ENCODE measurements at places on chromosomes 1 and 21.

- no peak for DNase-seq
Measured at GRCh38 chr1:91724644-91725043, 161.3 kb downstream of the TGFBR3 start.

- DNase-seq, result no peak
Measured at GRCh38 chr1:74426208-74426937, 86.0 kb downstream of the LRRC53 start.

GRCh38 chr1:53581476-53581875 is 122.3 kb downstream of the DMRTB1 start:
- no peak for DNase-seq

GRCh38 chr1:40722622-40723021 is 31.1 kb downstream of the NFYC start:
- no peak for DNase-seq

DNA sequence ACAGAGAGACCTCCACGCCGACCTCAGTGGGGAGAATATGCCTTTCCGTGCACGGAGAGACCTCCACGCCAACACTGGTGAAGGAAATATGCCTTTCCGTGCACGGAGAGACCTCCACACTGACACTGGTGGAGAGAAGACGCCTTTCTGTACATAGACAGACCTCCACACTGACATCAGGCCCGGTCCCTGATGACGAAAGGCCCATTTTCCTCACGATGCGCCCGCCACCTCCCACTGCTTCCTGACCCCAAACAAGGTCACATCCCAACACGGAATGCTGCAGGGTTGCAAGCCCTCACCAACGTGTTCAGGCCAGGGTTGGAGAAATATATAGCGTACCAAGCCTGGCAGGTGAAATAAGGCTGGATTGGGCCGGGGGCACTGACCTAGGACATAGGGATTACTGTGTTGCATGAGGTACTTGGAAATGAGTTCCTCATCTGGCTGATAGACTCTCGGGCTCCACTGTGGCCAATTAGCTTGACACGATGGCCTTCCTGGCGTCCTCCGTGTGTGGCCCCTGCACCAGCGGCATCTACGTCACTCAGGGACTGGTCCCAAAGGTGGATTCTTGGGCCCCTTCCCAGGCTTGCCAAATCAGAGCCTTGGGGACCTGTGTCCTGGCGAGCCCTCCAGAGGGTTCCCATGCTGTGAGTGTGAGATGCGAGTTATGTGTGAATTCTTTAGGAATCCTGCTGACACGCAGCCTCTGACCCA is 16.5 kb upstream of the SUMO3 start:
- no peak for DNase-seq

- DNase-seq, result no peak
Measured at GRCh38 chr1:116424863-116425262, 51.8 kb downstream of the ATP1A1 start.

GRCh38 chr1:115252585-115252984 is 85.5 kb downstream of the NGF start:
- no peak for DNase-seq

DNA sequence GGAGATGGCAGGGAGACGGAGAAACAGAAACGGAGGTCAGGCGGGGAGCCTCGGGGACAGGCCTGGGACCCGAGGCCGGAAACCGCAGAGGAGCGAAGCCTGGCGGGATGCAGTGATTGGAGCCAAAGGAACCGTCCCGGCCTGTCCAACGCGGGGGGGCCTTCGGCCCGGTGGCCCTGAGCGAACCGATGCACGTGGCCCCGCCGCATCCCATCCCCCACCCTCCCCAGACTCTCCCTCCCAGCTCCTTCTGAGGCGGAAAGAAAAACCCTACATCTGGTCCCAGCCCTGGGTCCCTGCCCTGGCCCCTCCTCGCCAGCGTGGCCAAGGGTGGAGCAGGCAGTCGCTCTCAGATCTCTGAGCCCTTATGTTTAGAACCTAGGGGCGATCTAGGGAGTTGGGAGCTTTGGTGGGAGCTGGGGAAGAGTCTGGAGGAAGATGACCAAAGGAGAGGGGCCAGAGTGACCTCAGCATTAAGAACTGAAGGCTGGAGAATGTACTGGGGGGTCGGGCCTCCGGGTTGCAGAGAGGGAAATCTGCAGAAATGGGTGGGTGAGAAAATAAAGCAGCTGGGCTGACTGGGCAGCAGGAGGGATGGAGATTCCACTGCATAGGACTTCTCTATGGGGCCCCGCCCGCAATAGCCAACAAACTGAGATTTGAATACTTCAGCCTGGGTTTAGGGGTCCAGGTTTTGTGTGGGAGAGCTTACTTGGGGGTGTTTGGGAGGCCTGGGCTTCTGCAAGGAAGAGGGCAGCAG is 1.5 kb upstream of the CRABP2 start:
- DNase-seq, result peak; percentile 51

DNA sequence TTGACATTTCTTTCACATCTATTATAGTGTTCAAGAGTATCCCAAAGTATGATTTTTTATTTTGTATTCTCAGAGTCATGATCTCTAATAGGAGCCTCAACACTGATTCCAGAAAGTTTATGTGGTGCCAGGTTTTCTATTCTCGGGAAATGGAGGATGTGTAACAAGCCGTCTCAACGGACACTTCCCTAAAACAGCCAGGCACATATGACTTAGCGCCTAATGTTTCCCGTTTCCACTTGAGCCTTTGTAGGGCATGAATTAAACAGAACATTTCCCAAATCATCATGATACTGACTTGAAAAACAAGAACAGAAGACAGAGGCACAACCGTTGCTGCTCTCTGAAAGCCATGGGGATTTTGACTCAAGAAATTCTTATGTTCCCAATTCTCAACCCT is 8.0 kb downstream of the CYYR1 start:
- no peak for DNase-seq

GRCh38 chr1:2894381-2895041 is 93.0 kb upstream of the TTC34 start:
- DNase-seq, result no peak

- no peak for DNase-seq
Measured at GRCh38 chr21:39150877-39151276, 32.4 kb downstream of the PSMG1 start.

DNA sequence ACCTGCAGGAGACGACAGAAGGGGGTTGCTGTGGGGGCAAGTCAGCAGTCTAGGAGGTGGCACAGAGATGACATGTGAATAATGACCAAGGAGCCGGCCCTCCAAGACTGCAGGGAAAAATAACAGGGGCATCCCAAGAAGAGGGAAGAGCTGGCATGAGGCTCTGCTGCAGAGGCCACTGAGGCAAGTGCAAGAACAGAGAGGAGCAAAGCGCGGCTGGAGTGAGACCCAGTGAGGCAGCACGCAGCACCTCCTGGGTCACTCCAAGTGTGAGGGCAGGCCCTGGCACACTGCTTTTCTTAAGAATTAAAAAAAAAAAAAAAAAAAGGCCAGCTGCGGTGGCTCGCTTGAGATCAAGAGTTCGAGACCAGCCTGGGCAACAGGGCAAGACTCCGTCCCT is 80.1 kb downstream of the SLC66A1 start:
- DNase-seq, result no peak

DNA sequence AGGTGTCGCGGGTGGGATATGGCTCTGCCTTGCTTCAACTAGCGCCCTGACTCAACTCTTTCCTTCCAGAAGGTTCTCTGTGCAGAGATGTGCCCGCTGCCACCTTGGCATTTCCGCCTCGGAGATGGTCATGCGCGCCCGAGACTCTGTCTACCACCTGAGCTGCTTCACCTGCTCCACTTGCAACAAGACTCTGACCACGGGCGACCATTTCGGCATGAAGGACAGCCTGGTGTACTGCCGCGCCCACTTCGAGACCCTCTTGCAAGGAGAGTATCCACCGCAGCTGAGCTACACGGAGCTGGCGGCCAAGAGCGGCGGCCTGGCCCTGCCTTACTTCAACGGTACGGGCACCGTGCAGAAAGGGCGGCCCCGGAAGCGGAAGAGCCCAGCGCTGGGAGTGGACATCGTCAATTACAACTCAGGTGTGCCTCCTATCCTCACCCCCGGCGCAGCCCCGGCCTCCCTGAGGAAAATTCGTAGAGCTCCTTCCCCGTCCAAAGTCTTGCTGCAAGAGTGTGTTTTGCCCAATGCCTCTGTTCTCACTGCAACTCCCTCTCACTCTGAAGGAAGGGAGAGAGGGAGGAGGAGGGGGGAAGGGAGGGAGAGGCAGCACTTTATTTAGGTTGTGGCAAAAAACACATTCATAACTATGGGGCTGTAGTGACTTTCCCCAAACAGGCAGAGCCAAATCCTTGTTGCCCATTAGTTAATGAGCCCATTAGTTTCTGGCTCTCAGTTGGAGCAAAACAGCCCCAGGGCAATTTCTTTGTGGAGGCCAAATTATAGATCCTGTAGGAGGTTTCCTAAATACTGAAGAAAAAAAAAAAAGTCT is 4.3 kb downstream of the LHX9 start:
- DNase-seq, result no peak

GRCh38 chr1:24443241-24443656 is 27.6 kb downstream of the NIPAL3 start:
- peak; percentile 9 for DNase-seq

- DNase-seq, result no peak
Measured at GRCh38 chr1:63428815-63429214, 61.4 kb downstream of the ALG6 start.

DNA sequence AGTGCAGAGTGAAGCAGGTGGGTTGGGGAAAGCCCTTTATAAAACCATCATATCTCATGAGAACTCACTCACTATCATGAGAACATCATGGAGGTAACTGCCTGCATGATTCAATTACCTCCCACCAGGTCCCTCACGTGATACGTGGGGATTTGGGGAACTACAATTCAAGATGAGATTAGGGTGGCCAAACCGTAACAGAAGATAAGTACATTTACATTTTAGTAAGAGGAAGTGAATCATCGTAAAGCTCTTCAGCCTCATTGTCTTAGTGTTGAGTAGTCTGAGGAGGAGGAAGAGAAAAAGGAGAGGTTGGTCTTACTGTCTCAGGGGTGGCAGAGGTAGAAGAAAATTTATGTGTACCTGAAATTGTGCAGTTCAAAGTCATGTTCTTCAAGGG is 1053.4 kb upstream of the ADGRL4 start:
- no peak for DNase-seq

DNA sequence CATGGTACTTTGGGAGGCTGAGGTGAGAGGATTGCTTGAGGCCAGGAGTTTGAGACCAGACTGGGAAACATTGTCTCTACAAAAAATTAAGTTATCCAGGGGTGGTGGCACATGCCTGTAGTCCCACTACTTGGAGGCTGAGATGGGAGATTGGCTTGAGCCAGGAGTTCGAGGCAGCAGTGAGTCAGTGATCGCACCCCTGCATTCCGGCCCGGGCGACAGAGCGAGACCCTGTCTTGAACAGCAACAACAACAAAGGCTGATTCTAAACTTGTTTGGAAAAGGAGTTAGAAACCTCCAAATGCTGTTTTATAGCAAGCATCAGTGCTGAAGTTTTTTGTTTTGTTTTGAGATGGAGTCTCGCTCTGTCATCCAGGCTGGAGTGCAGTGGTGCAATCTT is 14.7 kb downstream of the LYPD8 start:
- DNase-seq, result no peak

GRCh38 chr1:168726281-168726680 is 2.7 kb downstream of the DPT start:
- DNase-seq, result no peak

DNA sequence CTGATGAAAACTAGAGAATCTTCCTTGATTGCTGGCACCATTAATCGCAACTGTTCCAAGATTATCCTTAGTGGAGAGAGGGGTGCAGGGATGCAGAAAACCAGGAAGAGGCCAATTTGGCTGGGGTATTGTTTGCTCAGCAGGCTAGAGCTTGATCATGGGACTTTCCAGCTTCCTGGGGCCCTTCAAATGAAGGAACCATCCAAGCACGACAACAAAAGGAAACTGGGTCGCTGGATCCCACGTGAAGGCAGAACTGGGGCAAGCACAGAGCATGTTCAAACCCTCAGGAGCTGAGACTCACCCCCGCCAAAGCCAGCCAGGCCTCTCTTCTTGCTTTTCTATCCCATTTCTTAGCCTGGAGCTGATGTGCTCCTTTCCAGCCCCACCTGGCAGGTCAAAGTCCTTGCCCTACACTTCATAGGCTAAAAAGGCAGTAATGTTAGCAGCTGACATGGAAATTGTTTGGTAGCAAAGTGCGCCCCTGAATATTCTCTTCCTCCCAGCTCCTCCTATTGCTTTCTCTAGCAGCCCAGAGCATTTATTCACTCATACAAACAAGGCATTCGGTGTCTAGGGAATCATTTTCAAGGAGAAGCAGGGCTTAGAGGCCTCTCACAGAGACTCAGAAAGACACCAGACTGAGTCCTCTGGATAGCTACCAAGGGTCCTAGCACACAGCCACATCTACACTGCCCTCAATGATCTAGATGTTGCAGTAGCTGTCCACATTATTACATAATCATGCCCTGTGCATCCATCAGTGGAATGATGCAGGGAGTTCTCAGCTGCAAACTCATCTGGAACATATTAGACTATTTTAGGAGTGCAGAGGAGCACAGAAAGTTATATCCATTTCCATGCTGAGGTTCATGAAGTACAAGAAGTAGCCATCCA is 11.5 kb downstream of the KCNA2 start:
- DNase-seq, result no peak

DNA sequence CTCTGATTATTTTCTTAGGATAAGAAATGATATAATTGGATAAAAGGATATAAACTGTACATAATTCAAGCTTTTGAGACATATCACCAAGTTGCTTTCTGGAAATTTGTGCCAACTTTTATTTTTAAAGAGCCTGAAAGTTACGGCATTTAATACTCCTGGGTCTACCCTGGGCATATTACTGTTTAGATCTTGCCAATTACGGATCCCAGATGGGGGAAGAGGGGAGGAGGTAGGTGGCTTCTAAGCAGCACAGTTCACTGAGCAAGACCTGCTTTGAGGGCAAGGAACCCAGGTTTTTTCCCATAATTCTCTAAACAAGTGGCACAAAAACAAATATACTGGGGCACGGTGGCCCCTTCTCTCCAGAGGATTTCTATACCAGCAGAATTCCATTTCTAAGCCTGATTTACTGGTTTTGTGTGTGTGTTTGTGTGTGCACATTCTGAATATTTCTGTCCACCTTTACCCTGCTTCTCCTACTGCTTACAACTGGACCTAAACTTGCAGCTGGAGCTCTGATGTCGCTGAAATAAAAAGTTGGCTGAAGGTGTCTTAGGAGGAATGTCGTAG is 76.7 kb downstream of the LAMC2 start:
- DNase-seq, result no peak

- no peak for DNase-seq
Measured at GRCh38 chr1:54317084-54317483, 89.1 kb downstream of the SSBP3 start.

- DNase-seq, result no peak
Measured at GRCh38 chr1:40876891-40877290, 14.7 kb upstream of the CITED4 start.

GRCh38 chr21:27077501-27077900 is 110.6 kb upstream of the ADAMTS5 start:
- DNase-seq, result no peak
